ENCODE measurements at places on chromosomes 3 and 15.

DNA sequence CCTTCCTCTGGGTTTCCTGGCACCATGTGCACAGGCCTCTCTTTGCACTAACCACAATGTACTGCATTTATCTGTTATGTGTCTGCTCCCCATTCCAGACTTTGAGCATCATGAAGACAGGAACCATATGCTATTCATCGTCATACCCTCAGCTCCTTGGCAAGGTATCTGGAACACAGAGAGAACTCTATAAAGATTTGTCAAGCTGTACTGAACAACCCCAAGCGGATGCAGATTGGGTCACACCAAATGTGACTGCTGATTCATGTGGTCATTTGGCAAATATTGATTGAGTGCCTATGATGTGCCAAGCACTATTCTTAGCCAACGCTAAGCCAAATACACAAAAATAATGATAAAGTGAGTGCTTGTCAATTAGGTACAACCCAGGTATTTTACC is 7.5 kb upstream of the MEGF11 start:
- peak; percentile 58 for DNase-seq

DNA sequence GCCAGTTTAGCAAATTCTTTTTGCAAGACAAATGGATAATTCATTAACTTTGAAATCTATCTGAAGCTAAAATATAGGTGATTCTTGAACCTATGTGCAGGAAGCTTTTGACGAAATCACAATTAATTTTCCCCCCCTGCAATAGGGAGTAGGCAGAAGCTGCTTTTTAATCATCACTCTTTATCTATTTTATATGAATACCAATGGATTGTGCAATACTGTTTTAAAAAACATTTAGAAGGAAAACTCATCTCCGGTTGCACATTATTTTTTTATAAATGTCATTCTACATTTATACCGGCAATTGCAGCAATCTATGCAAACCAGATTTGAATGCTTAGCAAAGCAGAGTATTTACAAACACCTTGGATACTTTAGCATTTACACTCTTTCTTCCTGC is 121.1 kb upstream of the TMCO5A start:
- no peak for DNase-seq

DNA sequence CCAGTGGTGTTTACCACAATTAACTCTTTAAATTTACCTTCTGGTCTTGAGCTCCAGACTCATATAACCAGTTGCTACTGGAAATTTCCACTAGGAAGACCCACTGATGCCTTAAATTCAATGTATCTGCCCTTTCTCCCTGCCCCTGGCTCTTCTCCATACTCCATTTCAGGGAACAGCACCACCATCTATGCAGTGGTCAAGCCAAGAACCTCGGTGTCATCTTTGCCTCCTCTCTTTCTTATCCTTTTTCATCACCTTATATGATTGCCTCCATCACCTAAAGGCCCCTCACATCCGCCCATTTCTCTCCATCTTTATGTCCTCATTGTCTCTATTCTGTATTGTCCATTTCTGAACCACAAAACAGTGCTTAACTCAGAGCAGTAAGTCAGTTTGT is 20.7 kb upstream of the MFSD1 start:
- no peak for DNase-seq

GRCh38 chr3:171028025-171028778 is 1.7 kb upstream of the SLC2A2 start:
- no peak for DNase-seq

GRCh38 chr3:56219894-56220805 is 248.1 kb downstream of the ERC2 start:
- no peak for DNase-seq

DNA sequence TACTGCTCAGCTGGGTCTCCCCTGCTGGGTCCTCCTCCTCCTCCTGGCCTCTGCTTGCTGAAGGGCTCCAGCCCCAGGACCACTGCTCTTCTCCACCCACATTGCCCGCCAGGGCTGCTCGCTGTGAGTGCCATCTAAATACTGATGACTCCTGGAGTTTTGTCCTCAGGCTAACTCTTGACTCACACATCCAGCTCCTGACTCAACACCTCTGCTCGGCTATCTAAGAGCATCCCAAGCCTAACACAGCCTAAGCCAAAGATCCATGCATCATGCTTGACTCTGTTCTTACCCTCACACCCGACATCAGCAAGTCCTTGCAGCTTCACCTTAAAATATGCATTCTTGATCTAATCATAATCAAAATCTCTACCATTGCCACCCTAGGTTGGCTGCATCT is 260.2 kb downstream of the KLF13 start:
- DNase-seq, result no peak

DNA sequence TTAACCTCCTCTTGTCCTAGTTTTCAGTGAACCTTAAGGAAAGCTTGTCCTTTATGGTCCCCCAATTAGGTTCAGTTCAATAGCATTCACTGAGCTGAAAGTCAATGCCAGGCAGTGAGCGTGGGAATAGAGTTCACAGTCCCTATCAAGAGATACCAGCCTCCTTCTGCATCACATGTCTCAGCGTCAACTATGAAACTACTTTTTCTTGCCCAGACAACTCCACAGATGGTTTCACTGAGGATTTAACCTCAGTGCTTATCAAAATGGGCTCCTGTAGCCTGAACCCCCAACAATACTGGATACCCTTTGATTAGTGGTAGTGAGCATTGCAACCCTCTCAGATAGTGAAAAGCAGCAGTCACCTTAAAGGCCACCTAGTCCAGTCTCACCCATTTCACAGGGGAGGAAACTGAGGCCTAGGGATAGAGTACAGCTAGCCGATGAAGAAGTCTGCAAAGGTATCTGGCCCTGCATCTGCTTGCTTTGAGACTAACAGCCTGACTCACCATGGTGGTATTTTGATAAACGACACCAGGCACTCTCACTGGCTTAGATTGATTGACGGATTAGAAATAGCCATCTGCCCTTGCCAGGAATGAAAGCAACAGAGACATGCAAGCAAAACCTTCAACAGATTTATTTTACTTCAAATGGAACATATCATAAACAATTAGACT is 1.6 kb upstream of the UBA3 start:
- no peak for DNase-seq

- peak; percentile 79 for DNase-seq
Observed at GRCh38 chr3:188153437-188154013, 432 bp upstream of the LPP start.

- DNase-seq, result no peak
Observed at GRCh38 chr3:39011191-39011736, 40.5 kb downstream of the SCN11A start.

DNA sequence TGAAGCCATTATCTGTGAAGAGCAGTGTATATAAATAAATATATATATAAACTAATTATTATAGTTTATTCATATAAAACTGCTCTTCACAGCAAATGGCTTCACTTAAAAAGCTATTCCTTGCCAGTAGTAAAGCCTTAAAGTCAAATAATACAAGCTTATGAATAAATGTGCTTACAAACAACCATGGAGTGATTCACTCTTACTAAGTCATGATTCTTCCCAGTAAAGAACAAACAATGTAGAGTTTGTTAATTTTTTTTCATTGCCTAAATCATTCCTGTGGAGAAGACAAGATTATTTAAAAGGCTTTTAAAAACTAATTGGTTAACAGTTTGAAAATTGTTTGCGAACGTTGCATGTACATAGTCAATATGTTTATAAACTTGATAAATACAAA is 140.7 kb downstream of the PLCH1 start:
- DNase-seq, result no peak
